ENCODE measurements at places on chromosomes 3 and 15.

GRCh38 chr3:186025161-186025560 lies 83.7 kb downstream of the ETV5 start:
- no peak for DNase-seq

DNA sequence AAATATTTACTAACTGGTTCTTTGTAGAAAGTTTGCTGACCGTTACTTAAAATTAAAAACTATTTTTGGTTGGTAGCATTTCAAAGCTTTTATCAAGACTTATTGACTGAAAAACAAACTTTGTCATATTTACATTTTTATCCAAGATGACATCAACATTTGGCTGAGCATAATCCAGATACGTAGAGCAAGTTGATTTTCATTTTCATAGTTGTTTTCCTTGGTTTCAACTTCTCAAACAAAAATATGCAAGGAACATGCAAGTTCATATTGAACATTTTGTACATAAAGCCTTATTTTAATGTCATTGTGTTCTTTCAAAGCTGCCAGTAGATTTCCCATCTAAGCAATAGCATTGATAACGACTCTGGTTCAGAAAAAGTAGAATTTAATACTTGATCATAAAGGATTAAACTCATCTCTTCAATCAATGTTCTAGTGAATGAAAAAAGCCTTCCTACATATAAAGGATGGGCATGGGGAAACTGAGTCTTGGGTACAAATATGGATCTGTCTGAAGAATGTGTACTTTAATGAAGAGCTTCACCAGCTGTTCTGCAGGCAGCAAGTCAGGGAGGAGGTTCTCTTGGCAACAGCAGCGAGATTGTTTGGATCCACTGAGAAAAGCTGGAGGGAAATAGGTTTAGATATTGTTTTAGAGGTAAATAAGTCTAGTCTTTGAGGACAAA lies 5.6 kb downstream of the RAB8B start:
- no peak for DNase-seq

GRCh38 chr3:66380200-66380932 lies 120.5 kb downstream of the LRIG1 start:
- DNase-seq = no peak

DNA sequence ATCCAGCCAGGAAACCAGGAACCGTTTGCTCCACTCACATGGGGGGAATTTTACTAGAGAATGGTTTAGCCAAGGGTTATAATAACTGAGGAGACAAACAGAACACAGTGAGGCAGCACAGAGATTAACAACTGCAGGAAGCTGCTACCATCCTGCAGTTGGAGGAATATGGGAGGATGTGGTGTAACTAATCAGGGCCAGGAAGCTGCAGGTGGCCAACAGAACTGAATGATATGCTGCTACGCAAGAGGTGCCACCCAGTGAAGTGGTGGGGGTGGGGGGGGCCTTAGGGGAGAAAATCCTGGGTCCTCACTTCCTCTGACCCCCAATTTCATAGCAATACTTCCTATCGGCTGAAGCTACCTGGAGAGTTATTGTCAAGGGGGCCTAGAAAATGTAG lies 306.4 kb upstream of the STT3B start:
- DNase-seq = no peak

- peak; percentile 61 for DNase-seq
Measured at GRCh38 chr3:149808209-149808829, 4.7 kb upstream of the RNF13 start.

DNA sequence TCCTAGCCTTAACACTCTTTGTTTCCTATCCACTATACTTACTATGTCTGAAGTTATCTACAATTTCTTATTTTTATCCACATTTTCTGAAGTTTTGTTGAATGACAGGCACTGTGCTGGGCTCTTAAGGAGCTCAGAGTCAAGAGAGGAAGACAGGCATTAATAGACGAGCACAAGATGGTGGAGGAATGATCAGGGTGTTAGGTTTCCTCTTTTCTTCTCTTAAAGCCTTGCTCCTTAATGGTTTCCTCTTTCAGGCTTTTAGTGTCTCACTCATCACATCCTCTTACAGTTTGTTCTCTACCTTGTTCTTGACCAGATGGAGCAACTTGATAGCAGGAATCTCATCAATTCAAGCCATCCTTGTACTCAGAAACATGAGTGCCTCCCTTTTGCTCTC lies 52.9 kb upstream of the BCL6 start:
- DNase-seq = no peak

- DNase-seq = no peak
Measured at GRCh38 chr3:55511895-55512570, 24.9 kb upstream of the WNT5A start.

GRCh38 chr3:55376753-55377347 lies 110.3 kb downstream of the WNT5A start:
- no peak for DNase-seq

DNA sequence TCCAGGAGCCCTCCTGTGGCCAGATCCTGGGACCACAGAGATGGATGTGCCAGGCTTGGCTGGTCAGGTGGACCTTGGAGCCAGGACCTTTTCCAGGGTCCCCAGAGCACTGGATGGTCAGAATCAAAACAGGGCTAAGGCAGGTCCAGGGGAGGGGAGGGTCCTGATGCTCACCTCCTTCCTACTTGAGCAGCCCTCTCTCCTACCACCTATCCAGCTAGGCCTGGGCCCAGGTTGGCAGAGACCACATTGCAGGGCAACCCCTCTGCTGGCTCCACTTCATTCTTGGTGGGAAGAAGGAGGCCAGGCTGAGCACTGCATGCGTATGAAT lies 28.5 kb upstream of the SFMBT1 start:
- no peak for DNase-seq

GRCh38 chr15:89672221-89673164 lies 6.7 kb downstream of the PLIN1 start:
- no peak for DNase-seq

GRCh38 chr15:88108991-88109390 lies 147.5 kb downstream of the NTRK3 start:
- no peak for DNase-seq

- no peak for DNase-seq
Measured at GRCh38 chr3:16849229-16849628, 35.5 kb upstream of the PLCL2 start.

DNA sequence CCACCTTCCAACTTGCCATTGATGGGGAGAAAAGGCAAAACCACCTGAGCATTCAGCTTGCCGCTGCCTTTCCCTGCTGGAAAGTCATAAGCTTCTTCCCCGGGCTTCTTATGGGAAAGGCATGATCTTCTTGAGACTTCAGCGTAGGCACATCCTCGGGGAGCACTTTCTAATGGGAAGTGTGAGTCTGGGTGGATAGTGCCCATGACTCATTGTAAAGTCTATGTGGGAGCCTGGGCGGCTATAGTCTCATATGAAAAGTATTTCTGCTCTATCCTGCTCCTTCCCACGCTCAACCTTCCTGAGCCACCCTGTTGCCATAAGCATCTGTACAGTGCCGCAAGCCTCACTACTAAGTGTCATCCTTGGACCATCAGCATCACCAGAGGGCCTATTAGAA lies 309.9 kb upstream of the THBS1 start:
- DNase-seq = no peak

- no peak for DNase-seq
Measured at GRCh38 chr3:9777694-9778021, 7.9 kb upstream of the CAMK1 start.

- DNase-seq = no peak
Measured at GRCh38 chr3:14512281-14512941, 27.7 kb downstream of the GRIP2 start.

- DNase-seq = no peak
Measured at GRCh38 chr3:17639765-17640164, 102.7 kb downstream of the TBC1D5 start.

- no peak for DNase-seq
Measured at GRCh38 chr3:5390936-5391625, 203.6 kb downstream of the EDEM1 start.

Data from foreskin melanocyte (primary cell).